GM10248 (cell line): ENCODE measurements at places on chromosomes 7 and 10.

DNA sequence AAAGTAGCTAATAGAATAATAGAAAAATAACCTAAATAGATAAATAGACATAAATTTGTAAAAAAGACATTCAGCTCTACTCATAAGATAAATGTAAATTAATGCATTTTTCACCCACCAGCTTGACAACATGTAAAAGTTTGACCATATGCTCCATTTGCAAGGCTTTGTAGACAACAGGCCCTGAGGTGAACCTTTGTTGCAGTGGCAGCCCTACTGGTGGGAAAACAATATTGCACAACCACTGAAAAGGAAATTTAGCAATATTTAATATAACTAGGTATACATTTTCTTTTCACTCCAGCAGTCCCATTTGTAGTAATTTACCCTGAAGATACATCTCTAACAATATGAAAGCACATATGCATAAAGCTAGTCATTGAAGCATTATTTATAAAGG, 39.0 kb upstream of the ADRA2A start:
- no peak for DNase-seq

- no peak for DNase-seq
Measured at GRCh38 chr7:130384371-130384801, 4.1 kb downstream of the CPA1 start.

DNA sequence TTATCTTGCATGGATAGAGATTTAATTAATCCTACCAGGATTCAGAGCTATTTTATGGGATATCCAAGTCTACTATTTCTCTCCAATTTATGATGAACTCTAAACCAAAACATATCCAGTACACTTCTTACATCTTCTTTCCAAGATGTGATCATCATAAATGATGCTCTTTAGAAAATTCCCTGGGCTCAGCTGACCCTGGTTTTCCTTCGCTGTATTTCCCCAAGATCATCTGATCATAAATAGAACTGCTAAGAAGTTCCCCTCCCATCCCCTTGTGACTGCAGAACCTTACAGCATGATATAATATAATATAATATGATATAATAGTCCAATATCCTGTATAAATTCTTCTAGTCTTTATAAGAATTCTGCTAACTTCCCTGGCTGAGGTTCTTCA, 114.6 kb upstream of the LYZL2 start:
- DNase-seq: no peak

GRCh38 chr7:130160455-130160854, 44.8 kb downstream of the TMEM209 start:
- DNase-seq: no peak

- no peak for DNase-seq
Measured at GRCh38 chr10:114479307-114479706, 75.0 kb upstream of the AFAP1L2 start.

DNA sequence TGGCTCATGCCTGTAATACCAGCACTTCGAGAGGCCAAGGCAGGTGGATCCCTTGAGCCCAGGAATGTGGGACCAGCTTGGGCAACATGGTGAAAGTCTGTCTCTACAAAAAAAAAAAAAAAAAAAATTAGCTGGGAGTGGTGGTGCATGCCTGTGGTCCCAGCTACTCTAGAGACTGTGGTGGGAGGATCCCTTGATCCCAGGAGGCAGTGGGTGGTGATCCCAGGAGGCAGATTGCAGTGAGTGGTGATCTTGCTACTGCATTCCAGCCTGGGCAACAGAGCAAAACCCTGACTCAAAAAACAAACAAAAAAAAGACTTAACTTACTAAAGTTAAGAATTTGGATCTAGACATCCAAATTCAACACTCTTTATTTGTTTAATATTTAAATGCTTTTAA, 10.2 kb upstream of the ADO start:
- no peak for DNase-seq

DNA sequence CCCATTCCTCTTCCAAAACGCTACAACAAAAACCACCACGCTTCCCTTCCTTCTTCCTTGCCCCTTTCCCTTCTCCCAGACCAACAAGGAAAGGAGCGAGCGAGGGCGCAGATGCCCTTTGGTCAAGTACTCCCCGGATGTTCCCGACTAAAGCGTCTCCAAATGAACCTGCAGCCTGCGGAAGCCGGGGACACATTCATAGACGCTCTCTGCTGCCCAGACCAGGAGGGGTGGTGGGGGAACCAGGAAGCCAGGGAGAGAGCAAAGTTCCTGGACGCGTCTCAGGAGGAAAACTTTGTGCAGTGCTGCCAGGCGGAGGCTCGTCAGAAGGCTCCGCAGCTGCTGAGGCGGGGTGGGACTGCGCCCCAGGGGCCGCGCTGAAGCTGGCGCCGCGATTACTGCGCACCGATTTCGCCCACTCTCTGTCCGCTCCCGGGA, 754 bp downstream of the SEMA3D start:
- DNase-seq: peak; percentile 4

DNA sequence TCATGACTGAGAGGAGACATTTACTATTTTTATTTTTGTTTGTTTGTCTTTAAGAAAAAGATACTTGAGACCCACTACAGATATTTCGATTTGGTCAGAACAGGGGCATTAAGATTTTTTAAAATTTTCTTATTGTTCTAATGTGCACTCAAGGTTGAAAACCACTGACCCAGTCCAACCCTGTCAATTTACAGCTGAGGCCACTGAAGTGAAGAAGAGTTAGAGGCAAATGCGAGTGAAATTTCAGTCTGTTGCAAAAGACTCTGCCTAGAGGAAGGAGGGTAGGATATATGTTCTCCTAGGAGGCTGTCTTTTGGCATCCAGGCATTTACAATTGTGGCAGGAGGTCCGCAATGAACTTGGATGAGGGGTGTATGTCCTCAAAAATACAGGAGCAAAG, 396.3 kb downstream of the RPS24 start:
- DNase-seq: no peak

DNA sequence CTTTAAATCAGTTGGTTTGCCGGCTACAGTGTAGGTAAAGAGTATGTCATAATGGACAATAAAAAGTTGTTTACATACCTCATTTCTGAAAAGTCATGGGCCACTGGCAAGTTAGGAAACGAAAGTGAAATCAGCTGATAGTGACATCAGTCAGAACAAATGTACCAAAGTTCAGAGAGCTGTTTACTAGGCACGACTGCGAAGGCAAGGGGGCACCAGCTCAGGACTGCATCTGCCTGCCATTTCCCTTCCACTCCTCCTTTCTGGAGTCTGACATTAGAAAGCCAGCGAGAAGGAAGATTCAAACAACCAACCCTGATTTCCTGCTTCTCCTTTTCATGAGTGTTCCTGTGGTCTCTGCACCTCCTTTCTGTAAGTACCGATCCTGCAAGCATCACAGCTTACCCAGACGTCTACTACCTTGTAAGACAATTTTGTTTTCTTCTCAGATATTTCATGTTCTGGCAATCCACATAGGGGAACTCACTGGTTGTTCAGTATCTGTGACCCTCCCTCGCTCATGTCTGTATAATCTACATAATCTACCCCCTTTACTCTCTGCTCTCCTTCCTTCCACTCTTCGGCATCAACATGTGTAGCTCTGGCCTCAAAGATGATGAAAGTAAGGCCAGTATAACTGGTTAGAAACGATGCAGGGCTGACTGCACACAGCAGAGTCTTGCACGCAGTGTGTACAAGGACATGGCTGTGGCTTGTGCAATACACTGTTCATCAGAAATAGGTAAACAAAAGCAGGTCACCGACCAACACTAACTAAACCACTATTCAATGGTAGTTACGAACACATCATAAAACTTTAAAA, at the start of gene TMEM140:
Gene TMEM140 (plus strand): TSS at position 174 of the 823 bp plus-strand sequence. CDS start 16,370 bp downstream, outside the sequence.
- DNase-seq: peak; percentile 54

DNA sequence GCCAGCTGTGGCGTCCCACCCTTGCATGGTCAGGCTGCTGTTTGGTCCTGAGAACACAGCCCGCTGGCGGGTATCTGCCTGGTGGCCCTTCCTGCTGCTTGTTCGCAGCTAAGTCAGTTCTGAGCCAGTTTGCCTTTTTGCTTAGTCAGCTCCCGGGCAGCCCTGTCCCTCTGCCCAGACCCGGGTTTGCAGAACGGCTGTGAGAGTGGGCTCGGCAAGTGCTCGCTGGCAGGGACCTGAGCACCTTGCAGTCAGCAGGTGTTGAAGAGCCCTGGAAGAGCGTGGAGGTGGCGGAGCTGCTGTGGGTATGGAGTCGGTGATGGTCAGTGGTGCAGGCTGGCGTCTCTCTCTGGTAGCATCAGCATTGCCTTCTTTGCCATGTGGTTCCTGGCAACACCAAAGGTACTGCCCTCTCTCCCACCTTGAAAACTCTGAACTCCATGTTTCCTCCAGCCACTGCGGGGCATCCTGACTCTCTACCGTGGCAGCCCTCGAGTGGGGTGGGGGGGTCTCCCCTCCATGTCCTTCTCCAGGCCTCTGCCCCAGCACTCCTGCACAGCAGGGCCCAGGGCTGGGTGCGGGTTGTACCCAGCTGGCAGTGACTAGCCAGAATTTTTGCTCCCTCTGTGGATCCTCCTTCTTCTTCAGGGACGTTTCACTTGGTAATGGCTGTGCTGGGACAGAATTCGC, 4.6 kb downstream of the INPP5A start:
- DNase-seq: no peak

DNA sequence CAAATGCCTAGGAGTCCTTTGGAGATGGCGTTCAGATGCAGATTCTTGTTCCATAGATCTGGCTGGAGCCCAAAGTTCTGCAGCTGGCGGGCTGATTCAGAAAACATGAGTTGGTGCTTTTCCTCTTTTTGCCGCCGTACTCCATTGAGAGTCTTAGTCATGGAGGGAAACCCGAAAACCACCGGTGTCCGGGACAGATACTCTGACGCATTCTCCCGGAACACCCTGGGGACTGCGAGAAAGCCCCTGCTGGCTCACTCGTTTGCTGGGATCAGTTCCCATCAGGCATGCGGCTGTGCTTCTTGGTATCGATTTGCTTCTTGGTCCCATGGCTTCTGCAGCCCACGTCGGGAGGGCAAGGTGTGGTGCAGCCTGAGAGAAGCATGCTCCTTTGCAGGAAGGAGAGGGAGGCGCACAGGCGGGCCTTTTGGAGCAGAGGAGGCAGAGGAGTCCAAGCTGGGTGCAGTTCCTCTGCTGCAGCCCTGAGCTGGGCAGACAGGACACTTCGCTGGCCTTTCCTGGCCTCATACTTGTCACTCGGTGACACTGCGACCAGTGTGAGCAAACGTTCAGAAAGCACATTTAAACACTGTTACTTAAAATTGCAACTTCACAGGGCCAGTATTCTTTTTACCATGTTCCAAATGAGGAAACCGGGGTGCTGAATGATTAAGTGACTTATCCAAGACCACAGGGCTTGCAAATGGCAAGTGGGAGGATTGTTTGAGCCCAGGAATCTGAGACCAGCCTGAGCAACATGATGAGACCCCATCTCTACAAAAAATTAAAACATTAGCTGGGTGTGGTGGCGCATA, 30.6 kb upstream of the PFKFB3 start:
- no peak for DNase-seq

DNA sequence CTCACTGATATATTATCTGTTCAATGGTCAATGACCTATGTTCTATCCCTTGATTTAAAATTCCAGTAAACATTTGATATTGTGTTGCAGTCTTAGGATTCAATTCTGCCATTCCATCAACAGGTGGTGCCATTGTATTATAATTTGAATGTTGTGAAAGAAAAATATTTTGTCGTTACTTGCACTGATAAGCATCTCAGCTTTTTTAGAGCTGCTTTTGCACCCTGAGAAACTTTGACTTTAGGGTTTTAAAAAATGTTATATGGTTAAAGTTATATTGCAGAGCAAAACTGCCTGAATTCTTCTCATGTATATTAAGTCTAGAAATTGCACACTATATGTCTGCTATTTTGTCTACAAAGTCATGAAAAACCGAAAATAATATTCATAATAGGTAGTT, 18.8 kb upstream of the MINDY3 start:
- DNase-seq: peak; percentile 35

DNA sequence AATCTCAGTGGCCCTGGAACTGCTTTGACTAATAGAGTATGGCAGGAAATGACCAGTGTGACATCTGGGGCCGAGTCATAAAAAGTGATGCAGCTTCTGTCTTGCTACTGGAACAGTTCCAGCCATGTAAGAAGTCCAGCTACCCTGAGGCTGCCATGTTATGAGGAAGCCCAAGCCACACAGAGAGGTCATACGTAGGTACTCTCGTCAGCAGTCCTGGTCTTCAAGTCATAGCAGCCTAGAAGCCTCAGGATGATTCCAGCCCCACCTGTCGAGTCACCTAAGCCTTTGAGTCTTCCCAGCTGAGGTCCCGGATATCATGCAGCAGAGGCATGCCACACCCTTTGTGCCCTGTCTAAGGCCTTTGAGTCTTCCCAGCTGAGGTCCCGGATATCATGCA, 92.1 kb downstream of the PPP1R3C start:
- no peak for DNase-seq

- DNase-seq: no peak
Measured at GRCh38 chr7:66283003-66283920, 78.1 kb downstream of the TPST1 start.

- no peak for DNase-seq
Measured at GRCh38 chr10:87846023-87846422, 17.3 kb downstream of the KLLN start.

- no peak for DNase-seq
Measured at GRCh38 chr7:86301301-86301700, 342.4 kb upstream of the GRM3 start.

DNA sequence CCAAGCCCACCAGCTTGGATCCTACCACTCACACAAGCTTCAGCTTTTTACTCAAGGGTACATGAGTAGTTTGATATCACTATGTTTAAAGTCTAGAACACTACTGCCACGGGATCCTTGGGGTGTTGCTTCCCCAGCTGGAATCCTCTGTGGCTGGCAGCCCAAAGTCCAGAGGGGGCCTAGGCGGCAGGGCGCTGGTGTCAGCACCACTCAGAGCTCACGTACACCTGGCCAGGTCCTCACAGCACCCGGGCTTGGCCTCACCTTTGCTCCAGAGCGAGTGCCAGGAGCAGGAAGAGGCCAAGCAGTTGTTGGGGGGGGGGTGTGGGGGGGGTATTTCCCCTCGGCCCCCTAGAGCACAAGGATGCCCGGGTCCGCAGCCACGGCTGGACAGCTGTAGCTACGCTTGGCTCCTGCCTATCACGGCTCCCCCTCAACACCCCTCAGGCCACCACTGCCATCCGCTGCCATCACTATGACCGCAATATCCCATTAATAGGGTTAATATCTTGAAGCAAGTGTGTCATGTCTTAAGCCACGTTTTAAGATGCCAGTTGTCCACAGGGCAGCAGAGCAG, 17.0 kb downstream of the ZDHHC6 start:
- no peak for DNase-seq

DNA sequence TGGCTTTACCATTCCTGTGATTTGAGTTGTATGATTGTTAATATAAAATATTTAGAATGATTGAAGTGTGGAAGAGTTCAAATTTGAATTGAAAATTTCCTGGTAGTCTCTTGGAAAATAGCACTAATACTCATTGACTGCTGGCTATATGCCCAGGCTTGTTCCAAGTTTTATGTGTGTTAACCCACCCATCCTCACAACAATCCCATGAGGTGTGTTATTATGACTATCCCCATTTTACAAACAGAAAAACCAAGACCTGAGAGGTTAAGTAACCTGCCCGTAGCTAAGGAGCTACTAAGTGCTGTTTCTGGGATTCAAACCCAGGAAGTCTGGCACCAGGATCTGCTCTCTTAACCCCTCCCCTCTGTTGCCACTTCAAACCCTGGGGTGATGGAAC, 213.9 kb downstream of the CREB5 start:
- DNase-seq: no peak
